Amniotic stem cell (primary cell): ENCODE measurements at places on chromosomes 5 and 9.

DNA sequence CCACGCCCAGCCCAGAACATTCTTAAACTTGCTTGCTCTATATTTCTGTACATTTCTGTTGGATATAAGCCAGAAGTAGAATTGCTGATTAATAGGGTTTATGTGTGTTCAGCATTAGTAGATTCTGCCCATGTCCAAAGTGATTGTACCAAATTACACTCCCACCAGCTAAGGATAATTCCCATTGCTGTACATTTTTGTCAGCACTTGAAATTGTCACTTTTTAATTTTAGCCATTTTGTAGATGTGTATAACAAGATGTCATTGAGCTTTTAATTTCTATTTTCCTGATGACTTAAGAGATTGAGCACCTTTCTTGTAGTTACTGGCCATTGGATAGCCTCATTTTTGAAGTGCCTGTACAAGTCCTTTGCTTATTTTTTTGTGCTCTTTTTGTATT lies 46.4 kb downstream of the AQP7 start:
- no peak for DNase-seq

GRCh38 chr5:128470663-128471062 lies 67.4 kb downstream of the FBN2 start:
- no peak for DNase-seq

GRCh38 chr9:38254151-38254550 lies 138.4 kb upstream of the ALDH1B1 start:
- no peak for DNase-seq

- no peak for DNase-seq
These were observed 22.0 kb downstream of the ENHO start for GRCh38 chr9:34500623-34501267.

GRCh38 chr9:70987986-70988385 lies 133.4 kb downstream of the TRPM3 start:
- peak; percentile 17 for DNase-seq

DNA sequence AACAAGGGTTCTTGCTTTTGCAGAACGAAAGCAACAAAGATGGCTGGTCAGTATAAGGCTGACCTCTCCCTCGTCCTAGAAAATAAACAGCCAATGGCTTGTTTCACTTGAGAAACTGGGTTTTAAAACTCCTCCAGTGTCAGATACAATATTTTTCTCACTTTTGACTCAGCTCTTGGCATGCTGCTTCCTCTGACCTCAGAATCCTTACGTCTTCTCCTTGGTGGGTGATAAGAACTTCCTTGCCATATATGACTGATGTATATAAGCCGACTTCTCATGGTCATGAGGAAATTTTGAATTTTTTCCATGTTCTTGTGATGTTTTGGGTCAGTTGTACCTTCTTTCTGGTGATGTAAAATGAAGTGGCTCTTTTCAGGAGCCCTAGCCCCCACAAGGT lies 3.8 kb downstream of the ZNF618 start:
- DNase-seq: no peak
